Myocyte (in vitro differentiated cells): ENCODE measurements at places on chromosomes 16 and 17. TPM values are rescaled to one million over a fixed set of nuclear protein-coding genes. Genes with fewer than 3 reads are reported as not detected.

Gene ADAP2
- total RNA-seq = 0.51 and 1.4 TPM in 2 replicates

Gene ATP2A3
- total RNA-seq = 3.3 and 3.9 TPM in 2 replicates

Gene RNF43
- not detected in 2 replicates for total RNA-seq

Gene HBA2
- not detected in 2 replicates for total RNA-seq

Gene TPSD1
- total RNA-seq = not detected in 2 replicates

Gene FOXJ1
- not detected in 2 replicates for total RNA-seq

Gene DHRS7C
- 0.16 TPM in 1 of 2 replicates, not detected in the other for total RNA-seq

Gene CRYBA1
- not detected in 2 replicates for total RNA-seq

Gene WFIKKN2
- 0.26 and 0.43 TPM in 2 replicates for total RNA-seq

DNA sequence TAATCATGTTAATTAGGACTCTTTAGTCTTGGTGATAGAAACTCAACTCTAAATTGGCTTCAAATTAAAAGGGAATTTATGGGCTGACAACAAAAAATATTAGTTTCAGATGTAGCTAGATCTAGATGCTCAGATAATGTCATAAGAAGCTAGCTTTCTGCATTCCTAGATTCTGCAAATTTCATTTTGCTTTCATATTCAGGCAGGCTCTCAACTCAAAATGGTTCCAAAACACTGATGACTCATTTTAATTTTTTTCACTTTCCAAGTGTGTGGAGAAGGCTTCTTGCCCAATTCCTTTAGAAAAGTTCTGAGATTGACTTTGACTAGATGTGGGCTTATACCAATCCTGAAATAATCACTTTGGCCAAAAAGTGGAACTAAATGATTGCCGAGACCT lies 236.7 kb upstream of the GOT2 start:
- DNase-seq = peak; percentile 3

DNA sequence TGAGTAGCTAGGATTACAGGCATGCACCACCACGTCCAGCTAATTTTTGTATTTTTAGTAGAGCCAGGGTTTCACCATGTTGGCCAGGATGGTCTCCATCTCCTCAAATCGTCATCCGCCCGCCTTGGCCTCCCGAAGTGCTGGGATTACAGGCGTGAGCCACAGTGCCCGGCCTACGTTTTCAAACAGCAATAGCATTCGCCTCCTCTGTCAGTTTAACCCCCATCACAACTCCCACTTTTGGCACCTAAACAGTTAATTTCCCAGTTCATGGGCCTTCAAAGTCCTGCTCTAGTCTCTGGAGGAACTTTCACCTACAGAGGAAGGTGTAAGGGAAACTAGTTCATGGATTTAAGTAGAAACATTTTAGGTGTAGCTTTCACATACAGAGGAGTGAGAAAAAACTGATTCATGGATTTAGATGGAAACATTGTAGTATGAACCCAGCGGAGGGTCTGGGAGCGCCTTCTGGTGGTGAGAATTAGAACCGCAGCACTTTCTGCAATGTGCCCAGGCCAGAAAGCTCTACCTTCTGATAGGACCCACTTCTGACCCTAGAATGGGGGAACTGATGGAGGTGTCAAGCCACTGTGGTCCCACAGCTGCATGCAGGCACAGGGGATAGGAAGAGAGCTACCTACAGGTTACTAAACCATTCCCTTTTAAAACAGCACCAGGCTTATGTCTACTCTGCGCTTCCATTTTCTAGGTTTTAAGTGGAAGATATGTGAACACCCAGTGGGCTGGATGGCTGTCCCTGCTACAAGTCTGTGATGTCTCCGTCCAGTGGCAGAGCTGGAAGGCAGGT lies 12.0 kb upstream of the MEOX1 start:
- DNase-seq = peak; percentile 70

DNA sequence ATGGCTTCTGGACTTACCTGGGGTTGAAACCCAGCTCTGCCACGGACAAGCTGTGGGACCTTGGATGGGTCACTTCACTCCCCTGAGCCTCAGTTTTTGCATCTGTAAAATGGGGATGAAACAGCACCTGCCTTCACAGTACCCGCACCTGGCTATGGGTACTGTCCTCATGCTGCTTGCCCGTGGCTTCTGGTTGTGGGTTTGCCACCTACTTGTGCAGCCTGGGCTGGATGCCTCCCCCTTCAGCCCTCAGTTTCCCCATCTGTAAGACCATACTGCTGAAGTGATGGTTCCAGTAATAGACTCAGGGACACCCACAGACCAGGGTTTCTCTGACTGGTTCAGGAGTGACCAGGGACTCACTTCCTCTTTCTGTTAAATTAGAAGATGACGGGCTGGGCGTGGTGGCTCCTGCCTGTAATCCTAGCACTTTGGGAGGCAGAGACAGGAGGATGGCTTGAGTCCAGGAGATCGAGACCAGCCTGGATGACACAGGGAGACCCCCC lies 9.4 kb downstream of the GLIS2 start:
- no peak for DNase-seq

DNA sequence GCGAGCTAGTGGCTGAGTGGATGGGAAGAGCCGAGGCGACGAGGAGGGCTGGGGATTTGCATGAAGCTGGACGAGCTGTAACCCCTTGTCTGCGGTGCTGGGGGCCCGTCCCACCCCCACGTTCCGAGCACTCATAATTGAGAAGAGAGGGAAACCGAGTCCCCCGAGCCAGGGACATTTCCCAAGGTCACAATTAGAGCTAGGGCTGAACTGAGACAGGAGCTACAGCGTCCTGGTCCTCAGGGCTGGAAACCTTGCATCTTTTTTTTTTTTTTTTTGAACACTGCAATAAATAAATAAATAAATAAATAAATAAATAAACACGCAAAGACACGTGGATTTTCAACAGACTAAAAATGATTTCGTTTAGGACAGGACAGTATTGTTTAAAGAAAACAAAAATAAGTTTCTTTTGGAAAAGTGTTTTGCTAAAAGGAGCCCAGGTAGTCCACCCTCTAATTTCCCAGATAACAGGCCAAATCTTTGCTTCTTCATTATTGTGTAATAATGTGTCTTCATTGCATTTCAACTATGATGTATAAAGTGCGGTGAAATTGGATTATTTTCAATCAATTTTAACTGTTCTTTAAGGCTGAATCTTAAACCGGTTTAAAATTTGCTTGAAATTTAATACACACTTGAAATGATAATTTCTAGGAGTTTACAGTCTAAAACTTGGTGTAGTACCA lies 992 bp downstream of the GDPD1 start:
- peak; percentile 6 for DNase-seq

GRCh38 chr16:56262148-56262547 lies 70.9 kb downstream of the GNAO1 start:
- DNase-seq = no peak

DNA sequence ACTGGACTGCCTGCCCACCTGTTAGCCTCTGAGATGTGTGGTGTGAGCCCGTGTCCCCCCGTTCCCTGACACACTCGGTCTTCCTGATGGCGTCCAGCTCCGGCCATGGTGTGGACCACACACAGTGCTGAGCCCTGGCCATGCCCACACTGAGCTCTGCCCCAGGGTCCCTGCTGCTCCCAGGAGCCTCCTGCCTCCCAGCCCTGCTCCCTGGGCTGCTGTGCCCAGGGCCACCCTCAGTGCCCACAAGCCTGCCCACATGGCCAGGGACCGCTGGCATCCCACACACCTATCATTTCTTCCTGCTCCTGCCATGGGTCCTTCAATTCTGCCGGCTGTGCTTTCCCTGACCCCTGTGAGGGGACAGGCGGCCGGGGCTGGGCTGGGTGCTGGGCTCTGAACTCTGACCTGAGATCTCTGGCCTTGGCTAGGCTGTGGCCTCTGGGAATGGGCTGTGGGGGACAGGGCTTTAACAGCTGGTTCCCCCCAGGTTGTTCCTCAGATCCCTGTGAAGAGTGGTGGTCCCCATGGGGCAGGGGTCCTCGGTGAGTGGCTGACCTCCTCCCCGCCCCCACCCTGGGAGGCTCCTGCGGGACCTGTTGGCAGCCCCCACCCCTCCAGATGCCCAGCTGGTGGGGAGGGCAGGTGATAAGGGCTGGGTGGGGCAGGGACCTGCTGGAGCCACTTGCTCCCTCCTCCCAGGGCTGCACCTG lies 4.0 kb downstream of the CEMP1 start:
- DNase-seq = no peak

DNA sequence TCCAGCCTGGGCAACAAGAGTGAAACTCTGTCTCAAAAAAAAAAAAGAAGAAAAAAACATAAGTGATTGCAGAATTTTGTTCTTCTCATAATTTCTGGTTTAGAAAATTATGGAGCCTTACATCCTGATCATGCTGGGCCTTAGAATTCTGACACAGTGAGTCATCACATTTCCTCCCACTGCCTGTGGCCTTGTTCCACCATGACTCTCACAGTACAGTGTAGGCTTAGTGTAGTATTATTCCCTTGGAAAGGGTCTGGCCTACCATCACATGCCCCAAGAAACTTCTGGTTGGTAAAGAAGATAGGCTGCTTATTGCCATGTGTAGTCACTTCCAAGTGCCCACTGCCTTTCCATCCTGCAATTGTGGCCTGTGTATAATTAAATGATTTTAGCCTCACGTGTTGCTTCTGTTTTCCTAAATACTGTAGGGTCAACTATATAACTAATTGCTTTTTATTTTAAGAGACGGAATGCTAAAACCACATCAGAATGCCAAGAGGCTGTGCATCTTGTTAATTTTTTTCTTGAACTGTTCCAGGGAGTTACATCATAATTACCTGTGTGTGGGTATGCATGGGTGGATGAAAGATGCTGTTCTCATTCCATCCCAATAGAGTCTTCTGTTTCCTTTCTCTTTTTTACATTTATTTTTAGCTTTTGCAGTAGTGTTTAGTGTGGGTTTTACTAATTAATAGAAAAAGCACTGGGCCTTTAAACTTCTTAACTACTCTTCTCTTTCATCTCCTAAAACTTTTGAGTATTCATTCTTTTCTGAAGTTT lies 25.9 kb downstream of the OGFOD1 start:
- peak; percentile 81 for DNase-seq

DNA sequence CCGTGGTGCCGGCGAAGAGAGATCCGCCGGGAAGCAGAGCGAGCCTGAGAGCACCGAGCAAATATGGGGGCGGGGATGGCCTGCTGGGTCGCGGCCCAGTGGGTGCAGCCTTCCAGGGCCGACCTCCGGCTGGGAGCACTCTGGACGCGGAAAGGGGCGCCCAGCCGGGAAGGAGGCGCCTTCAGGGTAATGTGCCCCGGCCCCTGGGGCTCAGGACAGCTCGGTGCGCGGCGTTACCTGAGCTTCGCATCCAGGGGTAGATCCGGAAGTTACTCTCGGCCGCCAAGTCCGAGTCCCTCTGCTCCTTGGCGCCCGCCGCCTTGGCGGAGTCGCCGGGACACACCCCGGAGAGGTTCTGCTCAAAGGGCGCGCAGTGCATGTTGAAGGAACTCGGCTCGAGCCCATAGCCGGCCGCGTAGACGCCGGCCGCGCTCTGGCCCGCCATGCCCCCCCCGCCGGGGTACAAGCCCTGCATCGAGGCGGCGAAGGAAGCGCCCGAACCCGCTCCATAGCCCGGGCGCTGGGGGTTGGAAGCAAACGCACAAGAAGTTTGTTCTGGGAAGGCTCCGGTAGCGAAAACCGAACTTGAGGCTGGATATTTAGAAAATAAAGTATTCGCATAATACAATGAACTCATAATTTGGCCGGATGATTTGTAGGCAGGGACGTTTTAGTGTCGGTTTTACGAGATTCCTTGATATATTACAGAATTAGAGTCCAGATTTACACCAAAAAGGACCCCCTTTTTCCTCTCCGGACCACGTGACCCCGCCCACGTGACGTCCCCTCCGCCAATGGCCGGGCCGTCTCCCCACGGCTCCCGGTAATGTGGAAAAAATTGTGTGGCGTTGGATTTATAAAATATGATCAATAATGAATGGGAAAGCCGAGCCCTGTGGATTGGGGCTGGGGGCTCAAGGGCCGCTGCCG lies at the start of gene HOXB7:
Gene HOXB7, minus strand, starts transcription at position 736 of the 930 bp plus-strand sequence. Its CDS starts 99 bp downstream, at position 637.
- peak; percentile 85 for DNase-seq

GRCh38 chr17:56918916-56919315 lies 5.1 kb upstream of the TRIM25 start:
- no peak for DNase-seq

GRCh38 chr16:67015313-67015731 lies 13.6 kb upstream of the CBFB start:
- no peak for DNase-seq

DNA sequence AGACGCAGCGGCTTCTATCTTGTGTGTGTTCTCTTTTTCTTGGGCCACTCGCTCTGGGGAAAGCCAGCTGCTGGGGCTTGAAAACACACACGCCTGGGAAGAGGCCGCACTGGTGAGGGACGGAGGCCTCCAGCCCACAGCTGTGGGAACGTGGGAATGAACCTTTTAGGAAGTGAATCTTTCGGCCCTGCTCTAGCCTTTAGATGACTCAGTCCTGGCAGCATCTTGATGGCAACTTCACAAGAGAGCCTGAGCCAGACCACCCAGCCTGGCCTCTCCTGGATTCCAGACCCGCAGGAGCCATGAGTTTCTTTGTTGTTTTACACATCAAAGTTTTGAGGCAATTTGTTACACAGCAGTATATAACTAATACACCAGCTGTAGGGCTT lies 2.2 kb upstream of the PDPK1 start:
- DNase-seq = peak; percentile 74

DNA sequence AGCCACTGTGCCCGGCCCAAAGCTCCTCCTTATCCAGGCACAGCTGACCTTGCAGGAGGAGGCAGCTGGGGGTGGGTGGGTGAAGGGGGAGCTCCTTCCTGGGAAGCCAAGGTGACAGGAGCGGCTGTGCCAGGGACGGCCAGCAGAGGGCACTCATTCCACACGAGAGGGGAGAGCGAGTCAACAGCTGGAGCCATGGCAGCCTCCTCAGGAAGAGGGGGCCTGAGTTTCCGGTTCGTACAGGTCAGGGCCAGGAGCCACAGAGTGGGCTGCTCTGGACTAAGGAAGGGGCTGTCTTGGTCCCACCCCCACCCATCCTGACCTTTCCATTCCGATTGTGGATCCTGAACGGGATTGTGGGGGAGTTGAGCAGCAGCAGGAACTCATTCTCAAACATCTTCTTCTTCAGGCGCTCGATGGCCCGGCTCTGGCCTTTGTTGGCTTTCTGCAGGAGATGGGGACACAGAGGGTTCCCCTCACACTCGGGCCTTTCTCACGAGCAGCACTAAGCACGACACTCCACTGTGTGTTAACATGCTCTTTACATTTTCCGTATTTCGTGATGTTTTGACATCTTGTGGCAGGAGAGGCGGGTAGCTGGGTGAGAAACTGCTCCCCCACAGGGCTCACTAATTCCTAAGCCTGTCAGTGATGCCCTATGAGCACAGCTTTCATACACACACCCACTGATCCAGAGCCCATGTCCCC lies 61.6 kb downstream of the TIMM22 start:
- DNase-seq = peak; percentile 43

- no peak for DNase-seq
Observed at GRCh38 chr17:73641826-73642600, 2.2 kb downstream of the SDK2 start.

- no peak for DNase-seq
Observed at GRCh38 chr17:50445730-50446325, 19.8 kb downstream of the ACSF2 start.

- no peak for DNase-seq
Observed at GRCh38 chr17:47685556-47686275, 8.2 kb upstream of the TBKBP1 start.

GRCh38 chr16:81424771-81425170 lies 19.8 kb upstream of the CMIP start:
- no peak for DNase-seq

GRCh38 chr17:38663125-38663751 lies 11.5 kb downstream of the EPOP start:
- peak; percentile 59 for DNase-seq

GRCh38 chr16:47590472-47590871 lies 129.3 kb downstream of the PHKB start:
- no peak for DNase-seq
